Right ventricle myocardium inferior (tissue), 1 donor: ENCODE measurements at places on chromosomes 5 and 9.
A peak's percentile ranks its signal among the peaks of the same experiment; 100 is the strongest.

DNA sequence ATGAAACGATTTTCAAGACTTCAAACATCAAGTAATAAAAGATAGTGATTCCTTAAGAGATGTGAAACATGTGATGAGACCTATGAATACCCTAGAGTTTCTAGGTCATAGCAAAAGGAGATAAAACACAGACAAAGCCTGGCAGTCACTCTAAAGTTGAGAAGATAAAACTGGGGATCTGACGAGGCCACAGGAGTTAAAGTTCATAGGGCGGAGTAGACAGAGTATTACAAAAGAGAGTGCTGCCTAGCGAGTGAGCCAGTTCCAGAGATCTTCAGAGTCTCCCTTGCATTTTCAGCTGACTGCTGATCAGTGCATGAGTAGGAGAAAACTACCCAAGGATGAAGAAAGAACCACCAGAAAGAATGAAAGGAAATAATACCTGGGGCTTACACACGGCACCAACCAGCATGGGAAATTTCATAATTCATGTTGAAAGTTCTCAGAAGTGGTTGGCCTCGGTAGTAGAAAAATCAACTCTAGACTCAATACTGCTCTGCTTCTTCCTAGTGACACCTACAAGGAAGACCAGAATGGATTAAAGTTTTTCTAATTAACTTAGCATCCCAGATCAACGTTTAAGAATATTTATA lies 30.4 kb downstream of the FBXO4 start:
- DNase-seq: no peak

DNA sequence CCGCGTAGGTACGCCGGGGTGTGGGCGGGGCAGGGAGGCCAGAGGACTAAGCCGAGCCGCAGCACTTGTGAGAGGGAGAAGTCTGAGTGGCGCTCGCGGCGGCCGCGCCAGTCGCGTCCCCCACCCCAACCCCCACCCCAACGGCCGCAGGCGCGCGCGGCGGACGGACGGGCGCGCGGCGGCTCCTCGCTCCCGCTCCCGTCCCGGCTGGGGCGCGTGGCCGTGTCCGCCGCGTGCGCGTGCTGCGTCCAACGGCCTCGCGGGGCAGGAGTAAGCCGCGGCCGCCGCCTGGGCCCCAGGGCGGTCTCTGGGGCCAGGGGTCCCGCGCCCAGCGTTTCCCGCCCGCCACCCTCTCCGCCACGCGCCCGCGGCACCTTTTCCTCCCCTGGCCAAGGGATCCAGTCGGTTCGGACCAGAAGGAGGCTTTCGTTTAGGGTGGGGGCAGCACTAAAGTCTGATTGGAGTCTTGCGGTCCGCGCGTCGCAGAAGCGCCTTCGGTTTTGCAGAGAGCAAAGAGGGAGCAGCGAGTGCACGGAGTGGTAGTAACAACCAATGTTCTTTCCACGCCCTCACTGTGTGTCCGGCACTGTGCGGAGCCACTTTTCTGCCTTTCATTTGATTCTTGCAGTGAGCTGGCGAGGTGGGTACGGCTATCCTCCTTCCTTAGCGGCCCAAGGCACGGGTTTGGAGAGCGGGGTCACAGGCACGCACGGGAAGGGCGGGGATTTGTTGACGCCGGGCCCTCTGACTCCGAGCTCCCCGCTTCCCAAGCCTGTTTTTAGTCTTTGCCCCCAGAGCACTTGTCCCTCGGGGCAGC lies 483 bp downstream of the G3BP1 start:
- DNase-seq: no peak

- DNase-seq: peak; percentile 89
Observed at GRCh38 chr9:88651682-88652633, 117.0 kb downstream of the NXNL2 start.

GRCh38 chr9:124218438-124218982 lies 39.2 kb upstream of the NEK6 start:
- no peak for DNase-seq

GRCh38 chr9:129612815-129613519 lies 7.9 kb downstream of the C9orf50 start:
- no peak for DNase-seq

DNA sequence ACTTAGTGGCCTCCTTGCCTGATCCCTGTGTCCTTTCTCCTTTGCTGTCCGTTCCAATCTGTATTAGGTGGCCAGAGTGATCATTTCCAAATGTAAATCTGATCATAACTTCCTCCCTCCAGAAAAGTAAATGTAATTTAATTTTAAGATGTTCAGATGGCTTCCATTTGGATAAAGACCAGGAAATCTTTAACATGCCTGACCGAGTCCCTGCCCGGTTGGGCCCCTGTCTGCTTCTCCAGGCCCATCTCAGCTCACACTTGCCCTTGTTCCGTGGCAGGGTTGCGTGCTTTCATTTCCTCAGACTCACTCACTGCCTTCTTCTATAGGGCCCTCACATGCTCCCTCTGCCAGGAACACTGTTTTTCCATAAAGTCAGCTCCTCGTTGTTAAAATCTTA lies 7.6 kb downstream of the MAP3K1 start:
- DNase-seq: no peak

GRCh38 chr5:42423285-42424165 lies at the start of gene GHR:
Gene GHR (plus strand): TSS chr5:42423439. CDS start chr5:42565875, 142,436 bp downstream.
- peak; percentile 87 for DNase-seq

GRCh38 chr9:131422241-131422792 lies 28.4 kb downstream of the PRRC2B start:
- no peak for DNase-seq
